ENCODE measurements at places on chromosomes 6 and 20.
A peak's percentile ranks its signal among the peaks of the same experiment; 100 is the strongest.

- no peak overlapping the region for H3K27ac ChIP-seq
- H3K4me3 ChIP-seq: no peak overlapping the region
- peaks cover 77% of the 10 kb centered on the region for H3K27me3 ChIP-seq
- H3K36me3 ChIP-seq: no peaks in the 10 kb centered on the region
- H3K4me1 ChIP-seq: peaks cover 27% of the 10 kb centered on the region
- no peak for DNase-seq
Measured at GRCh38 chr20:25078662-25079061, 3.3 kb downstream of the VSX1 start.

DNA sequence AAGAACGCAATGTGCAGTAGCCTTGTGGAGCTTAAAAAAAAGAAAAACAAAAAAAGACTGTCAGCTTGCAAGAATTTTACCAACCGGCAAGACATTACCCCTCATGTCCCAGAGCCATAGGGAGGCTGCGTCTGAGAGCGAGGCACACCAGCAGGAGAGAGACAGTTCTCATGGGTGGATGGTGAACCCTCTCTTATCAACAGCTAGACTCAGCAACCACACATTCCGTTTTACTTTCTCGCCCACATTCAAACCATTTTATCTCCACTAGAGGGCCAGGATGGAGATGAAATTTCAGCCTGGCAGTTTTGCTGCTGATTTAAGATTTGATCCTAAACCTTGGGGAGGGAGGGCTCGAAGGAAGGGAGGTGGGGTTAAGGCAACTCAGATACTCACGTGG, 247.0 kb downstream of the ATXN1 start:
- H3K27me3 ChIP-seq: no peaks in the 10 kb centered on the region
- H3K4me3 ChIP-seq: no peak overlapping the region
- no peak for DNase-seq

- no peaks in the 10 kb centered on the region for H3K36me3 ChIP-seq
- no peaks in the 10 kb centered on the region for H3K27me3 ChIP-seq
- DNase-seq: no peak
- peaks cover 5% of the 10 kb centered on the region for H3K4me1 ChIP-seq
- no peak overlapping the region for H3K27ac ChIP-seq
Measured at GRCh38 chr20:15862178-15862577, 711.1 kb downstream of the KIF16B start.

GRCh38 chr6:137145421-137145820, 28.0 kb downstream of the IL22RA2 start:
- H3K4me1 ChIP-seq: no peaks in the 10 kb centered on the region
- H3K27me3 ChIP-seq: no peaks in the 10 kb centered on the region
- no peak overlapping the region for H3K4me3 ChIP-seq
- no peaks in the 10 kb centered on the region for H3K36me3 ChIP-seq
- no peak for DNase-seq

- no peak overlapping the region for H3K4me3 ChIP-seq
- DNase-seq: no peak
- H3K27ac ChIP-seq: no peak overlapping the region
- peaks cover 77% of the 10 kb centered on the region for H3K27me3 ChIP-seq
- H3K36me3 ChIP-seq: no peaks in the 10 kb centered on the region
Measured at GRCh38 chr6:1384549-1385128, 4.7 kb upstream of the FOXF2 start.

DNA sequence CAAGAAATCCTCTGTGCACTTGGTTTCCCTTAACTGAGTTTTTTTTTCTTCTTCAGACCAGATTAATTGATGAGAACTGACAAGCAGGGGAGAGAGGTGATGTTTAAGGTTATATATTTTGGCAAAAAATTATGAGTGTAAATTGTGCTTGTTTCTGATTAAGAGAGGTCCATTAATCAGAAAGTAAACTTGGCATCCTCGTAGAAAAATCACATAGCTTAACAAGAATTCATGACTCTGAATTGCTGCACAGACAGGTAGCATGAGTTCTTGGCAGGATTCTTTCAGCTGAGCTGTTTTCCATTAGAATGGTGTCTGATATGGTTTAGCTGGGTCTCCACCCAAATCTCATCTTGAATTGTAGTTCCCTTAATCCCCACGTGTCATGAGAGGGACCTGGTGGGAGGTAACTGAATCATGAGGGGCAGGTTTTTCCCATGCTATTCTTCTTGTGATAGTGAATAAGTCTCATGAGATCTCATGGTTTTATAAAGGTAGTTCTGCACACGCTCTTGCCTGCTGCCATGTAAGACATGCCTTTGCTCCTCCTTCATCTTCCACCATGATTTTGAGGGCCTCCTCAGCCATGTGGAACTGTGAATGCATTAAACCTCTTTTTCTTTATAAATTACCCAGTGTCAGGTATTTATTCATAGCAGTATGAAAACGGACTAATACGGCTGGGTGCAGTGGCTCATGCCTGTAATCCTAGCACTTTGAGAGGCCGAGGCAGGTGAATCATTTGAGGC, 34.2 kb upstream of the DDR1 start:
- peaks cover 2% of the 10 kb centered on the region for H3K4me1 ChIP-seq
- H3K4me3 ChIP-seq: no peak overlapping the region
- DNase-seq: no peak
- H3K36me3 ChIP-seq: peaks cover 3% of the 10 kb centered on the region

- no peak overlapping the region for H3K4me3 ChIP-seq
- no peaks in the 10 kb centered on the region for H3K27me3 ChIP-seq
- DNase-seq: no peak
- H3K27ac ChIP-seq: no peak overlapping the region
- H3K4me1 ChIP-seq: peaks cover 31% of the 10 kb centered on the region
- H3K36me3 ChIP-seq: peaks cover 4% of the 10 kb centered on the region
Measured at GRCh38 chr6:333379-334002, 41.2 kb downstream of the DUSP22 start.

DNA sequence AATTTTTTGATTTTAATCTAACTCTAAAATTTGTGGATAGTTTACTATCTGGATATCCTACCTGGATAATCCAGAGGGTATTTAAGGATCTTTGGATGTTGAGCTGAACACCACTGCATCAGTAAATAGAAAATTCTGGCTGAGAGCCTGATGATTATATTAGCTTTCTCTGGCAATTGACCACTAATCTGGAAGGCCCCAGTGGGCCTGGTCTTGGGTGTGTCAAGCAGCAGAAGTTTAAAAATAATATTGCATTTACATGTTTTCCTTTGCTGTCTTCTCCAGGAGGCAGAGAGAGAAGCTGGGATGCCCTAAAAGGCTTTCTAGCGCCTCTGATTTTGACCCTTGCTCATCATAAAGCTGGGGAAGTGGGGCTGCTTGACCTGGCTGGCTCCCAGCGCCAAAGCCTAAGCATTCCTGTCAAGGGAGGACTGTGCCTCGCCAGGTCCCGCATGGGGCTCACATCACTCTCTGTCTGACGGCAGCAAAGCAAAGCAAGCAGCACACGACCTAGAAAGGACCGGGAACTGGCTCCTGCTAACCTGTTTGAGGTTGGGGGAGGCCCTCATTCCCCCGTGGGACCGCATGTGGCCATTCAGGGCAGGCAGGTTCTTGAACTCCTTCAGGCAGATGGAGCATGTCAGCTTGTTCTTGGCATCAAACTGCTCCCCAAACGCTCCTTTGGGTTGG, 46.6 kb upstream of the MRPS10 start:
- peaks cover 4% of the 10 kb centered on the region for H3K36me3 ChIP-seq
- H3K27me3 ChIP-seq: no peaks in the 10 kb centered on the region
- H3K4me3 ChIP-seq: no peak overlapping the region

DNA sequence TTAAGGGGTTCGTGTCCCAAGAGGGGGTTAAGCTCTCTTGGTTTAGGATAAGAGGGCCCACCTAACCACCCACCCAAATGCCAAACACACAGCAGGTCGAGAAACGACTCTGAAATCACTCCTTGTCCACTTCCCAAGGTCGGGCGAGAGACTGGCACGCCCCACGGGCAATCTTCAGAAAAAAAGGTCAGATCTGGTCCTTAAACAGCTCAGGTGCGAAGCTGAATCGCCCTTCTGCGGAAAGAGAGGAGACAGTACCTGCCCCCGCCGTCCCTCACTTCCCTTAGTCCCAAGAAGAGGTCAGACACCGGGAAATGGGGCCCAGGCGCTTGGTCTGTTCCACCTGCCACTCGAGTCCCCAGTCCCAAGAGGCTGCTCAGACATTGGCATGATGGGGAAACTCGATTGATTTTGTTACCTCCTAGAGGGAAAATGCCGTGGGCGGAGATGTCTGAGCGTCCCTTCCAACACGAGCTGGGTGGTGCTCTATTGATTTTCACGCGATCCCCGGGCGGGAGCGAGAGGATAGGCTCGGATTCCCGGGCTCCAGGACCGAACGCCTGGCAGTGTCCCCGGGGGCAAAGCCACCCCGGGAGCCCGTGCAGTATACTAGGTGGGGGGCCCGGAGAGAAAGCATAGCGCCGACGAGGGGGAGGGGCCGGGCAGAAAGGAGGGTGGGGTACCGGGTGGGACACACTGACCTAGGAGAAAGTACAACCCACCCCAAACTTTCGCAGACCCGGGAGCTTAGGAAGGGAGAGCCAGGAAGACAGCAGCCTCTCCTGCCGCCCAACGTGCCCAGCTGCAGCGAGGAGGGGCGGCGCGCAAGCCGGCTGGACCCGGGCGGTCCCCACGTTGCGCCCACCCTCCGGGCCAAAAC, 1.1 kb upstream of the SAMD5 start:
- H3K4me1 ChIP-seq: peaks cover 14% of the 10 kb centered on the region
- peak; percentile 8 for DNase-seq
- no peaks in the 10 kb centered on the region for H3K36me3 ChIP-seq
- peaks cover 55% of the 10 kb centered on the region for H3K27me3 ChIP-seq
- no peak overlapping the region for H3K27ac ChIP-seq
- H3K4me3 ChIP-seq: peak overlapping the region; percentile 42

DNA sequence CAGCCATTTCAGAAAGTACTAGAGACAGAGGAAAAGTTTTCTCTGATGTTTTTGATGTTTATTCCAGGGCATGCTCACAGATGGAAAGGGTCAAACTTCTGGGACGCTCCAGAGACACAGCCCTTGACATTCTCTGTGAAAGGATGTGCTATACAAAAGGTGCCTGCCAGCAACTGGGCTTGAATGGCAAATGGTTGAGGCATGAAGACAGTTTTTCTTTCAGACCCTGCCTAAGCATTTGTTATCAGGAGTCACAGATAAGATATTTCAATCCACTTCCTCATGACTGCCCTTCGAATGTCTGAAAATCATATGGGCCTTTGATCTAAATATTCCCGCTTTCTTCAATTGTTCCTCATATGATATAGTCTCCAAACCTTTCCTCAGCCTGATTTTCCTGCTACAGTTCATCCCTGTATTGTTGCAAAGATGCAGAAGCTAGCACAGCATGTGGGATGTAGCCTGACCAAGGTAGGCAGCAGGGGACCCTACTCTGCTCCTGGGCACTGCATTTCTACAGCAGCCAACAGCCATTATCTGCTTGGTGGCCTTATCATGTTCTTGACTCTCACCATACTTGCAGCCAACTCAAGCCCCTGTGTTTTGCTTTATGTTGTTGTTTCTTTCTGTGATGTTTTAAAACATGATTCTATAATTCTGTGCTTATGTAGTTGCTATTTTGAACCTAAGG, 14.6 kb upstream of the TXLNB start:
- H3K4me3 ChIP-seq: no peak overlapping the region
- no peak for DNase-seq
- H3K4me1 ChIP-seq: peaks cover 20% of the 10 kb centered on the region
- no peaks in the 10 kb centered on the region for H3K36me3 ChIP-seq
- H3K27me3 ChIP-seq: no peaks in the 10 kb centered on the region

DNA sequence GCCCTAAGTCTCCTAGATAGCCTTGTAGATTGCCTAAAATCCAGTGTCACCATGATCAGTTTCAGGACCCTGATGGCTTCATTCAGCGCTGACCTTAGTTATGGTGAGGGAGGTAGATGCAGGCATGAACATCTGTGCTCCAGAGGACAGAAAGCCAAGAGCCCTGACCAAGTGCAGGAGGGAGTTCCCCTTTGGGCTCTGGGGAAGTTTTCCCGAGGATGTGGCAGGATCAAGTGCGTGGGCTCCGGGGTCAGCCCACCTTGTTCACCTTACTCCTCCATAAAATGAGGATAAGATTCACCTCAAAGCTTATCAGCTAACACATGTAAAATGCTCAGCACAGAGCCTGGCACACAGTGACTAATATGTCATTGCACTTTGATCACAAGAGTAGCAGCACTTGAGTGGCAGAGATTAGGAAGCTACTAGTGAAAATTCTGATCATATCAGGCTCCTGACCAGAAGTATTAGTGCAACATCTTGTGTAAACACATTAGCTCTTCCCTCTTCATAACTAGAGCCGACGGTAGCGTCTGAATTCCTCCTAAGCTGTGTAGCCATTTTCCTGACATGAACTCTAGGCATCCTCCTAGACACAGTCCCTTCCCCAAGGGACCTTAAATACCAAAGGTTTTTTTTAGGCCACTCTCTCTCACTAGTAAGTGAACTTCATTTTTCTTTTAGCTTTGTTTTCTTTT, 125.2 kb downstream of the SULF2 start:
- DNase-seq: no peak
- no peak overlapping the region for H3K4me3 ChIP-seq
- no peaks in the 10 kb centered on the region for H3K27me3 ChIP-seq
- H3K27ac ChIP-seq: peak overlapping the region; percentile 65
- H3K36me3 ChIP-seq: peaks cover 32% of the 10 kb centered on the region
- peaks cover 3% of the 10 kb centered on the region for H3K4me1 ChIP-seq

DNA sequence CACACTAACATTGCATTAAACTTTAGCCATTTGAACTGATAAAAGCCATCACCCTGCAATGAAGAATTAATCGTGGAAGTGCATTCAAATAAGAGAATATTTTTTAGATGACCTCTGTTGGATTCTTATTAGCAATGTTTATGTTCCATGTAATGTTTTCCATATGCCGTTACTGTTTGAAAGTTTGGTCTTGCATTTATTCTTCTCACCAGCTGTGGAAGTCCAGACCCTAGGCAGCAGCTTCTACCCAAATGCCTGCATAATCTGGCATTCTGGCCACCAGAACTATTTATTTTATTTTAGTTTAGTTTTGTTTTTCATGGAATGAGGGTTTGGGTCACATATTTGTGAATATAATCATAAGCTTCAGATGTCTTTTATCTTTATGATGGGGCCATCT, 140.4 kb downstream of the SAMD5 start:
- H3K27me3 ChIP-seq: no peaks in the 10 kb centered on the region
- H3K27ac ChIP-seq: no peak overlapping the region

- no peaks in the 10 kb centered on the region for H3K27me3 ChIP-seq
- no peak overlapping the region for H3K4me3 ChIP-seq
- no peak overlapping the region for H3K27ac ChIP-seq
- DNase-seq: no peak
- peaks cover 8% of the 10 kb centered on the region for H3K36me3 ChIP-seq
Measured at GRCh38 chr6:37334047-37334446, 19.7 kb upstream of the RNF8 start.

- H3K36me3 ChIP-seq: no peaks in the 10 kb centered on the region
- no peak overlapping the region for H3K27ac ChIP-seq
- DNase-seq: no peak
- H3K4me1 ChIP-seq: no peaks in the 10 kb centered on the region
- H3K4me3 ChIP-seq: no peak overlapping the region
Measured at GRCh38 chr20:47907031-47907675, 121.9 kb upstream of the SULF2 start.

GRCh38 chr6:115573861-115574260, 486.8 kb downstream of the FRK start:
- no peaks in the 10 kb centered on the region for H3K4me1 ChIP-seq
- no peak for DNase-seq
- H3K4me3 ChIP-seq: no peak overlapping the region
- no peaks in the 10 kb centered on the region for H3K27me3 ChIP-seq
- H3K27ac ChIP-seq: no peak overlapping the region
- H3K36me3 ChIP-seq: no peaks in the 10 kb centered on the region

Measured in activated naive CD8-positive, alpha-beta T cell treated with anti-CD3 and anti-CD28 coated beads, Interleukin-2, amount 50 U/mL, for 24 hours (primary cell).